ENCODE measurements at places on chromosomes 3 and 15.

GRCh38 chr3:117486719-117487716 lies 777.4 kb downstream of the TUSC7 start:
- DNase-seq = no peak

- DNase-seq = no peak
These were observed 23.3 kb downstream of the FBN1 start for GRCh38 chr15:48622237-48622636.

DNA sequence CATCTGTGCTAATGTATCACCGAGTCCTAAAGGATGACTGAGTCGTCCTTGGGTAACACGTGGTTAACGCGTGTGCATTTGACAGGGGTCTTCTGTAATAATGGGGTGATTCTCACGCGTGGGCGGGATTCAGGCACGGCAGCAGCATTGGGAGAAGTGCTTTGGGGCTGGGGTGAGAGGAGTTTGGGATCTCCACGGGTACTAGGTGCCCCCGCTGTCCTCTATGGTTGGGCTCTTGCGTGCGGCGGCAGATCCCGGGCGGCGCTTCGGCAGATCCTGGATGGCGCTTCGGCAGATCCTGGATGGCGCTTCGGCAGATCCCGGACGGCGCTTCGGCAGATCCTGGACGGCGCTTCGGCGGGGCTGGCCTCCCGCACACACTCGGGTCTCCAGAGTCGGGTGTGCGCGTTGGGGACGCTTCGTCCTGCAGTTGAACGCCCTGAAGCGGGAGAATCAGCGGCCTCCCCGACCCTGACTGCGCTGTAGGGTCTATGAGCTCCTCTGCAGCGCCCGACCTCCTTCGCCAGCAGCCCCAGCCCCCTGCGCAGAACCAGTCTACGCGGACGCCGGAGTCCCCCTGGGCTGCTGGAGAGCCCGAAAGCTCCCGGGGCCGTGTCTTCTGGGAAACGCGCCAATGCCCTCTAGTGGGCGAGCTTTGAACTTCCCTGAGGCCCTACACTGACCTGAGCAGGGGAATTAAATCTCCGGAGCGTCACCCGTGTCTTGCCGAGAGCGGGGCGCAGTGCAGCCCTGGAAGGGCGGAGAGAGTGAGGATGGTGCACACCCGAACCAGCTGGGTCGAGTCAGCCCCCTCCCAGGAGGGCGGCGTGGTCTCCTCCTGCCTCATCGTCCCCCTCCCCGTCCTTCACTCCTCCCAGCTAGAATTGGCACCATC lies 48.1 kb upstream of the EPHB3 start:
- DNase-seq = peak; percentile 97

DNA sequence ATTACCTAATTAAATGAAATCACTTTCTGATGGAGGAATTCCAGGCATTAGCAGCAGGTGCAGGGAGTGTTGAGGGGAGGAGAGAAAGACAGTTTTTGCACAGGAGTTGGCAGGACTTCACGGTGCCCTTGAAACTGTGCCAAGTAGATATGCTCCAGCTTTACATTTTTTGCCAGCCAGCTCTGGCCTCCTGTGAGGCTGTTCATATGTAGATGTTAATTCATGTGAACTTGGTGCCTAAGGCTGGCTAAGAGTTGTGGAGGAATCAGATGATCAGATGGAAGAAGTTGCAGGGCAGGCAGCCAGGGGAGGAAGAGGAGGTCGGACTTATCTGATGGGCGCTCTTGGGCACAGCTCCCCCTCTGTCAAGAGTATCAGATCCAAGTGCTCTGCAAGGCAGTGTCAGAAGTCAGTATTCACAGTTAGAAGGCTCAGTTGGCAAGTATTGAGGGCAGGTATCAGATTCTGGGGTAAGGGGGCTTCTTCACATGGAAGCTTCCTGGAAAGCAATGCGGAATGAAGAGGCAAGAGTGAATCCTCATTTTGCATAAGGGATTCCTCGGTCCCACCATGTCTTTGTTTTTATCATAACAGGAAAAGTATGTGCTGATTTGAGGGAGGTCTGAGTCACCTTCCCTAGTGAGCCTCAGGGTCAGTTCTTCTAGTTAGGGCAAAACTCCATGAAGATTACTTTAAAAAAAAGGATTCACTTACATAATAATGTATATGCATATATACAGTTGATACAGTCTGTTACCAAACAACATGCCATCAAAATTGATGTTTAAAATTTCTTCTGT lies 172.6 kb upstream of the UMPS start:
- DNase-seq = no peak

- no peak for DNase-seq
These were observed 22.2 kb downstream of the SHF start for GRCh38 chr15:45165536-45165935.

DNA sequence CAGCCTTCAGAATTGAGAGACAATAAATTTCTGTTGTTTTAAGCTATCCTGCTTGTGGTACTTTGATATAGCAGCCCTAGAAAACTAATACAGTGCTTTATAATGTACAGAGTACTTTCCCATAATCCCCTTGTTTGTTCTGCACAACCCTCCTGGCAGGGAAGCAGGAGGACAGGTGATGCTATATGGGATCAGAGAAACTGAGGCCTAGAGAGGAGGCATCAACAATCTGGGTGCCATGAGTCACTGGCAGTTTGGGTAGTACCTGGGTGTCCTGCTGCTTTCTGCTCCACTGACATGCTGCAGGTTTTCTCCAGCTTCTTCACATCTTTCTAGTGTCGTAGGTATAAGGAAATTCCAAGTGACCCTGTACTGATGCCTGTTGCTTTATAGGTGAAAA lies 55.0 kb downstream of the CTDSPL start:
- DNase-seq = no peak

- no peak for DNase-seq
These were observed 201.1 kb downstream of the NR1D2 start for GRCh38 chr3:24145981-24146822.

DNA sequence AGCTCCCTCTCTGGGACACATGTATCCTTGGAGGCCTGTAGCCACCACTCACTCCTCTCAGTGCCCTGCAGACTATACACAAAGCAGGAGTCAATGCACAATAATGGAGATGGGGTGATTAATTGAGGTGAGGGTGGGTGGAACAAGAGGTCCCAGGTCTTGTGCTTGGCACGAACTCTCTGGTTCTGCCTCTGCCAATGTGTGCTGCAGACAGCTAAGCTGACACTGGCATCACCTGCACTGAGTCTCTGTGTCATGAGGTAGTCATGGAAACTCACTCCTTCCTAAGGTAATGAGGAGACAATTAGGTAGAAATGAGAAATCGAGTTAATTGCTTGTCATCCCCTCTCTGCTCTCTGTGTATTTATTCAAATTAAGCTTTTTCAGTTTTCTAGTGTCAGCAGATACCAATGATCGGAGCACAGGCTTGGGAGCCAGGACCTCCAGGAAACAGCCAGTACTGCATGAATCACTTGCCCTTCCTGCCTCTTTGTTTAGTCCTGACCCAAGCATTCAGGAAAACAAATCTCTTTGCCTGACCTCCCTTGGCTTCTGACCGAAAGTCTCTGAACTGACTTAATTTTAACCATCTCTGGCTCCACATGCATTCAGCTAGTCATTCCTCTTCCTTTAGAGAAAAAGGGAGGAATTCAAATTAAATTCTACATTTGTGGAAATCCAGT lies 56.7 kb downstream of the DRD3 start:
- no peak for DNase-seq

- DNase-seq = peak; percentile 42
These were observed 609.0 kb upstream of the CFAP20DC start for GRCh38 chr3:59658866-59659265.

DNA sequence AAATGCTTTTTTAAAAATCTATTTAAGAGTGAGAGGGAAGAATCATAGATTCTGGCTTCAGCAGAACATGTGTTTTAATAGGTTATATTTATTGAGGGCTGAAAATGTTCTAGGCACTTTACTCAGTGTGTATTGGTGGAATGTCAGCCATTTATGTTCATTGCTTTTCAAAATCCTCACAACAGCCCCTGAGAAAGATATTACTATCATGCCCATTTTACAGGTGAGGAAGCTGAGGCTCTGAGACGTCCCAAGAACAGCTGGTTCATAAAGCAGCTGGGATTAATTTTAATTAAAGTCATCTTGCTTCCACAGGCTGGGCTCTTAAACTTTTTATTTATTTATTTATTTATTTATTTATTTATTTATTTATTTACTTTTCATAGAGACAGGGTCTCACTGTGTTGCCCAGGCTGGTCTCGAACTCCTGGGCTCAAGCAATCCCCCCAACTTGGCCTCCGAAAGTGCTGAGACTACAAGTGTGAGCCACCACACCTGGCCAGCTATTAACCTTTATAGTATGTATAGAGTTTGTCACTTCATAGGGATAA lies 364.6 kb downstream of the SHQ1 start:
- no peak for DNase-seq

- no peak for DNase-seq
These were observed 39.0 kb downstream of the KIF7 start for GRCh38 chr15:89616228-89616627.

- DNase-seq = no peak
These were observed 27.1 kb downstream of the KY start for GRCh38 chr3:134623615-134624245.

- DNase-seq = no peak
These were observed 57.6 kb upstream of the AZI2 start for GRCh38 chr3:28406241-28406640.

DNA sequence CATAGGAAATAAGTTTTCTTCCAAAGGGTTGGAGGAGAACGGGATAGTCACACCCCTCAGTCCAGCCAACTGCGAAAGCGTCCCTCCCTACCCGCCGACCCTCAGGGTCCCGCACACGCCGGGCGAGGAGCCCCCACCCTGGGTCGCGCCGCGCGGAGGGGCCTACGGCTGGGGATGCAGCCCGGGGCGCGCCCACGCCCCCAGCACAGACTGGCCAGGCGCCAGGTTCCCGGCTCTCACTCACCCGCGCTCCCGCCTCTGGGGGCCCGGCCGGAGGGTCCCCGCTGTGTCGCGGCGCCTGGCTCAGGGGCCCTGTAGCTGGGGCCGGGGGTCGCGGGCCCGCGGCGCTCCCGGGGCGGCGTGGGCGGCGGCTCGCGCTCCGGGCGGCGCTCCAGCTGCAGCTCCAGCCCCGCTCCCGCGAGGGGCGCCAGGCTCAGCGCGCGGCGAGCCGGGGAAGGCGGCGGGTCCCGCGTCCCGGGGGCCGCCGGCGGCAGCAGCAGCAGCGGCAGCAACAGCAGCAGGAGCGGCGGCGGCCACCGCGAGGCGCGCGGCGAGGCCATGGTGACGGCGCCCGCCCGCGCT lies 375 bp downstream of the HEG1 start:
- DNase-seq = no peak

- no peak for DNase-seq
These were observed 651.6 kb downstream of the NTRK3 start for GRCh38 chr15:87604857-87605446.

DNA sequence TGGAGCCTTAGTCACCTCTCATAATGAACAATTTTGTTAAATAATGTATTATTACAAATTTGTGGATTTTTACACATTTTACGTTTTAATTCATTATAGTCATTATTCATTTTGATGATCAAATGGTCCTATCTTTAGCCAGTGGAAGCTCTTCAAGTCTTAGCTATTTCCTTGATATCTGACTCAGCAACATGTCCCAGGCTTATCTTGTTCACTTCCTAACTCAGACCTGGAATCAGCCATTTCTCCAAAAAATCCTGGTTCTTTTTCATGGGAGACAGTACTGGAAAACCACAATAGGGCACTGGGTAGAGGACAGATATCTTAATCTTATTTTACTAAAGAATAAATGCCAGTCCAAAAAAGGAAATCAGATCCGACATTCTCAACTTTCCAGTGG lies 56.4 kb downstream of the RYK start:
- no peak for DNase-seq

All from esophagus muscularis mucosa (tissue), 4 donors.